ENCODE measurements at places on chromosomes 3 and 15. TPM values are rescaled to one million over a fixed set of nuclear protein-coding genes. Genes with fewer than 3 reads are reported as not detected.

- DNase-seq: no peak
These were observed 39.8 kb downstream of the ZFAND6 start for GRCh38 chr15:80099241-80099640.

DNA sequence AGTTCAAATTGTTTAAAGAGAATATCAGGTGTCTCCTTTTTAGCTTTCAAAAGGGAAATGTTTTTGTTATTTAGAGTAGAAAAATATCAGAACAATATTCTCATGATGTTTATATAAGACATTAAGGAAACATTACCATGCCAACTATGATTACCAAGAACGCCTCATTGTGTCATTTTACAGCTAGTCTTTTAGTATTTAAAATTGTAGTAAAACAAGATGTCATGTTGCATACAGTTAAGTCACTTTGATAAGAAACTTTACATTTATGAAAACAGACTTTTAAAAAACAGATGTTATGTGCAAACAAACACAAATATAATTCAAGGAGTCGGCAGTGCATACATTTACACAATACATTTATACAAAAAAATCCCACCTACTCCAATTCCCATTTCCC is 4.4 kb downstream of the PLSCR4 start:
- DNase-seq: no peak

The SOX2 gene
- total RNA-seq: 4.0 TPM

The HHLA2 gene
- 4.9 TPM for total RNA-seq

DNA sequence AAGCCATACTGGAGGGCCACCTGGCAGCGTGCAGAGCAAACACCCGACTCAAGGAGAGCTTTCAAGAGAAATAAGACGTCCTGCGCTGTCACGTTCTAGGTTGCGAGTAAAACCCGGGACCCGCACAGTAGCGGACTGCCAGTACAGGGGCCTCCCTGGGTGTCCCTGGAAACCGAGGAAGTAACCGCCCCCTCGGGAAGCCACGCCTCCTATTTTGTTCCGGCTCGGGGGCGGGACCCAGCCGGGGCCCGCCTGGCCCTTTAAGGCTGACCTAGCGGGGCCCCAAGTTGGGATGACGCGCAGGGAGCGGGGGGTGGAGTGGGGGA is 218 bp upstream of the MAPKAPK3 start:
- DNase-seq: peak; percentile 94

DNA sequence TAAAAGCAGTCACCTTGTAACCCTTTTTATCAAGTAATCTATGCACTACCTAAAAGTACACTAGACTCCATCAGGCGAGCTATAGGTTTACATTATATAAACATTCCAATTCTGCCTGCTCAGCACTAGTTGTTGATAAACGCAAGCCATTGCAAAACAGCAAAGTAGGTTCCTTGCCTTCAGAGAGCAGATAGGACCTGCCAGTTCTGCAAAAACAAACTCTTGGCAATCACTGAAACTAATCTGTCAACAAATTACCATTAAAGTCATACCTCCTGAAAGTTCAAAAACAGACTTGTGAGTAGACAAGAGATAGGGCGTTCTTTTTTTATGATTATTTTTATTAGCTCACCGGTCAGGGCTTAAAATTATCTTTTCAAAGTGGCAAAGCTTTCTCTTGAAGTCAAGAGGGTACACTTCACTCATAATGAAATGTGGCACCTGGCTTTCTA is 392.5 kb downstream of the FOXP1 start:
- no peak for DNase-seq

The EAF2 gene
- total RNA-seq: 7.3 TPM

The WDR6 gene
- total RNA-seq: 157 TPM

- DNase-seq: no peak
These were observed 121.8 kb downstream of the CTNNB1 start for GRCh38 chr3:41320953-41321641.

DNA sequence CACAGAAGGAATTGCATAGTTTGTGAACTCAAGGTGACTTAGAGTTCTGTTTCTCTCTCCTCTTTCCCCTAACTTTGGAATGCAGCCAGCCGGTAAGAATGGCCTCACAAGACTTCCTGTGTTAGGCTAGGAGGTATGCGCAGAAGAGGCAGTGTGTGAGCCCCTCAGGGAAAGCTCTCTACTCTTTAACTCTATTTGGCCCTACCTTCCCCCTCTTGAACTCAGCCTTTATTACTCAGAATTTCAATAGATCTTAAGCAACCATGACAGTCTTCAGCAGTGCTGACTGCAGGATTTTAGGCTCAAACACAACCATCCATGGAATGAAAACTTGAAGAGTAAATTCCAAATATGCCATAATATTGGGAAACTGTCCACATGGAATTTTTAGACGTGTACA is 209.5 kb downstream of the DTWD1 start:
- DNase-seq: no peak

GRCh38 chr15:33729653-33730052 is 238.6 kb upstream of the CHRM5 start:
- no peak for DNase-seq

DNA sequence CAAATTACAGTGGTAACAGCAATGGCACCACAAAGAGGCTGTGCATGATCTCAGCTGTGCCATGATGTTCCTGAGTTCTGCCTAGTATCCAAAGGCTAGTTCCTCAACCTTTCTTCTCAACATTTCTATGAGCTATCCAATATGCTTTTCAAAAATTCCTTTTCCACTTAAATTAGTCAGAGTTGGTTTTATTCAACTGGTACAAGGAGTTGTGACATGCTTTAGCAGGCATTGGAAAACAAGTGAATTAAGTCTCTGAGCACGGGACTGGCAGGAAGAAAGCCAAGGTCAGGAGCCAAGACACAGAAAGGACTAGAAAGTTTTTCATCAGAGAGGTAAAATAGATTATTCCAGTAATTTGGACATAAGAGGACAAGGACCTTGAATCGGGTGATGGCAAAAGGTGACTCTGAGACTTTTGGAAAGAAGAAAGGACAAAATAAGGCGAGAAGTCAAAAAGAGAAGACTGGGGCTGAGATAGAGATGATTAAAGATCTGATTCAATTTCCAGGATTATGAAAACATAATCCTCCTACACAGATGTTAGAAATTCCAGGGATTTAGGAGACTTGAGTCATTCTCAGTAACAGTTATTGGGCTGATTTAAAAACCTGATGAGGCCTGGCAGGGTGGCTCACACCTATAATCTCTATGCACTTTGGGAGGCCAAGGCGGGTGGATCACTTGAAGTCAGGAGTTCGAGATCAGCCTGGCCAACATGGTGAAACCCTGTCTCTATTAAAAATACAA is 36.1 kb downstream of the PBRM1 start:
- DNase-seq: no peak

DNA sequence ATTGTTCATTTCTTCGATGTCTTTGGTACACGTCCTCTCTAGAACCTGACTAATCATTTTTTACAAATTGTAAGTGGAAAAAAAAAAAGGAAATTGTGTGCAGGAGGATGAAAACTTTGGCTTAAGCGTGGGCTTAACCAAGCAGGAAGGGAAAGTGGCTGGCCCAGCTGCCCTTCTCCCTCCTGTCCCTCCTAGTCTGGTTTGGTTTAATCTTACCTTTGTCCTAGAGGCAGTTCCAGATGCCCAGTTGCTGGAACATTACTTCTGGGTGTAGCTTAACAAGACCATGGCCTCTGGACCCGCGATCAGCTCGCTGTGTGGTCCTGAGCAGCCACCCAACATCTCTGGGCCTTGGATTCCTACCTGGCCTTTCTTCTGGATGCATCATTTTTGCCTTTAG is 15.4 kb downstream of the PAQR5 start:
- no peak for DNase-seq

- no peak for DNase-seq
These were observed 144.5 kb downstream of the RPLP1 start for GRCh38 chr15:69597061-69597592.

The NDN gene
- total RNA-seq: 27.1 TPM

The KBTBD13 gene
- not detected for total RNA-seq

DNA sequence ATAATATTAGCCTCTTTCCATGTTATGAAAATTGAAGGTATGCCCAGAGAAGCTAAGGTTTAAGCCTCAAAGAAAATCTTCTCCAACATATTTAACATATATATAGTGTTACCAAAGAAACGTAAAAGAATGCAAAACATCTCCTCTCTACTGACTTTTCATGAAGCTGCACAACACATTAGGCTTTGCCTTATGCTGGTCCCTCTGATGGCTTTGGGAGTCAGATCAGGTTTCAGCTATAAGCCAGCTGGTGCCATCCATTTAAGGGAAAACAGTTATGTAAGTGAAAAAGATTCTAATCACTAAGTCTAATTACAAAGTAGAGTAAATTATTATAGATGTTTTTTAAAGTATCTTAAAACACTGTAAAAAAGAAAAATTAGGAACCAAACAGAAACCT is 410.5 kb downstream of the LSAMP start:
- DNase-seq: no peak

GRCh38 chr3:60645801-60646200 is 605.5 kb downstream of the FHIT start:
- no peak for DNase-seq

- no peak for DNase-seq
These were observed 39.7 kb downstream of the NUDT16 start for GRCh38 chr3:131421301-131421700.

- DNase-seq: no peak
These were observed 23.1 kb upstream of the HERC1 start for GRCh38 chr15:63856711-63857460.

GRCh38 chr3:153404157-153404556 is 242.1 kb downstream of the RAP2B start:
- no peak for DNase-seq

GRCh38 chr3:159928071-159928491 is 60.6 kb upstream of the IL12A start:
- DNase-seq: no peak

DNA sequence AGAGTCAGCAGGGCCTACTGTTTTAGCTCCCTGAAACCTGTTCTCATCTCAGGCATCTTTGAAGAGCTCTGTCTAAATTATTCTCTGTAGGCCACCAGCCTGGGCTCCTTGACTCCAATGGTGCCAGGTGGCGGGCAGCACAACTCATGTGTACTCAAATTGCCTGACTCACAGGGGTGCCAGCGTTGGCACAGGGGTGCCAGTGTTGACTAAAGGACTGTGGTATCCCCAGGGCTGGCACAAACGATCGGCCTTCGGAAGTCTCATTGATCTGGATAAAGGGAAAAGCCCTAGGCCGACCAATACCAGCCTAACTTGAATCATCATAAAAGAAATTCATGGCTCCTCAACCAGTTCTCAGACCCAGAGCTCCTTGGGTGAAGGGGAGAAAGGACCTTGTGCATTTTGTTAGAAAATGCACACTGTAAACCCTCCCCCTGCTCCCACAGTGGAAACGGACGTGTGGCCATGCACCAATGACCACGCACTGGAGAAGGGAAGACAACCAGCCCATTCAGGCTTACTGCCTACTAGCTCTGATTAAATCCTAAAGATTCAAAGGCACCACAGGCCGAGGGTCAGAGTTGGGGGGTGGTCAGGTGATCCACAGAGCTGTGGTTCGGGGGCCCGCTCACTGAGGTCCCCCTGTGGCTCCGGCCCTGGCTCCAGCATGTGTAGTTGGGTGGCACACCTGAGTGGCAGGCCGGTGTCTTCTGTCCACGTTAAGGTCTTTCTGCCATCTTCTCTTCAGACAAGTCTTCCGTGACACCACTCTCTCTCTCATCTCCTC is 68.9 kb downstream of the NIPA2 start:
- no peak for DNase-seq

GRCh38 chr3:50276762-50277101 is 2.2 kb upstream of the LSMEM2 start:
- no peak for DNase-seq

GRCh38 chr15:53115563-53115962 is 325.4 kb upstream of the ONECUT1 start:
- no peak for DNase-seq

The LYZL4 gene
- not detected for total RNA-seq

The MRPS11 gene
- total RNA-seq: 32.7 TPM

- no peak for DNase-seq
These were observed at the start of gene XIRP1 for GRCh38 chr3:39192490-39193092. Gene XIRP1, minus strand, starts transcription at chr3:39192595. Its CDS starts 3,150 bp downstream, at chr3:39189445.

DNA sequence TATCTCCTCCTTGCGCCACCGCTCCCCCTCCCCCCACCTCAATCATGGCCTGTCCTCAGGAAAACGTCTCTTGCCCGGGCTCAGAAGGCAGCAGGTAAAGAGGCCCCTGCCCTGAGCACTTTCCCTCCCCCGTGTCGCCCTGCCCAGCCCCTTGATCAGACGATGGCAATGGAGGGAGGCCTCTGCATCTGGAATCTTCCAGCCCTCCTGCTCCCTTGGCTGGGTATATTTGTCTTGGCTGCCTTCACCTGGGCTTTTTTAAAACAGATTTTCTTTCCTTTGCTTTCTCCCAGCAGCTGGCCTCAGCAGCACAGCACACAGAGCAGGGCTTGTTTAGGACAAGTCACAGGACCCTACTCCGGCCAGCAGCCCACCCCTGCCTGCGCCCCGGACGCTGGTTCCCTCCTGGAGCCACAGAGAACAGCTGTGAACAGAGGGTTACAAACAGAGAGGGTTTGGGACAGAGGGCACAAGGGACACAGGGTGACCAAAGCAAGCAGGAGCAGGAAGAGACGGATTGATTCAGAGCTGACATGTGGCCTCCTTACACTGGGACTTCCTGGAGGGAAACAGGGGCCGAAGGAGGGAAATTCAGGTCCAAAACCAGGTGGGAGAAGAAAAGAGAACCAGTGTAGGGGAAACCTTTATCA is 78.7 kb downstream of the ISG20 start:
- DNase-seq: no peak

The RAB6B gene
- 5.5 TPM for total RNA-seq

GRCh38 chr3:32181796-32182195 is 56.7 kb upstream of the CMTM8 start:
- no peak for DNase-seq

DNA sequence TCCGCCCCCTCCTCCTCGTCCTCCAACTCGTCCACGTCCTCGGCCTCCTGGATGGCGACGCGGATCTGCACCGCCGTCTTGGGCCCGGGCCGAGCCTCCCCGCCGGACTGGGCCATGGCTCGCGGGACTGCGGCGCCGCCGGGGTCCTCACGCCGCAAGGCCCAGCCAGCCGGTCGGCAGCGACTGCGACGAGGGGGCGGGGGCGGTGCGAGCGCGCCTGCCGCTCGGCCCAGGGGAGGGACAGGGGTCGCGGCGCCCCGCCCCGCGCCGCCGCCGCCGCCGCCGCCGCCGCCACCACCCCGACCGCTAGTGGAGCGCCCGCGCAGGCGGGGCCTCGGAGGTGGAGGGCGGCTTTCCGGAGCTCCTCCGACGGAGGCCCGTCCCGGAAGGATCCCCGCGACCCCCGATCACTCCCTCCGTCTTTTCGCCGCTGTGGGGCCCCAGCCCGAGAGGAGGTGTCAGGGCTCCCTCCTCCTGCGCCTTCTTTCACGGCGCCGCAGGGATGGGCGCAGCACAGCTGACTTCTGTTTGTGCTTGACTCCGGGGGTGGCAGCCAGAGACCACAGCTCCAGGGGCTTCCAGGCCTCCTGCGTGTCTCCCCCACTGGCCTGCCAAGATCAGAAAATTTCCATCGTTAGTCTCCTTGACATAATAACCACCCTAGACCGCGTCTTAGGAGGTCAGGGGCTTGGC is at the start of gene LARP6:
Gene LARP6 (minus strand): TSS at position 185 of the 693 bp plus-strand sequence. CDS start 69 bp downstream, at position 116.
- peak; percentile 46 for DNase-seq

The HGD gene
- 1.7 TPM for total RNA-seq

The PLA2G4E gene
- total RNA-seq: 1.1 TPM

GRCh38 chr3:111548092-111548491 is 6.1 kb downstream of the CD96 start:
- DNase-seq: no peak

GRCh38 chr3:17412950-17413530 is 329.4 kb downstream of the TBC1D5 start:
- DNase-seq: no peak

GRCh38 chr3:159763602-159764489 is 224.8 kb upstream of the IL12A start:
- peak; percentile 79 for DNase-seq

The SAMMSON gene
- not detected for total RNA-seq

GRCh38 chr3:99711351-99711750 is 73.0 kb downstream of the COL8A1 start:
- no peak for DNase-seq
